ENCODE measurements at places on chromosomes 5 and 9. TPM values are rescaled to one million over a fixed set of nuclear protein-coding genes. Genes with fewer than 3 reads are reported as not detected.

GRCh38 chr9:82057805-82058204 is 69.2 kb downstream of the SPATA31D1 start:
- H3K27ac ChIP-seq = no peak overlapping the region
- no peaks in the 10 kb centered on the region for H3K4me1 ChIP-seq

- no peak overlapping the region for H3K4me3 ChIP-seq
- H3K27me3 ChIP-seq = no peaks in the 10 kb centered on the region
- peaks cover 94% of the 10 kb centered on the region for H3K4me1 ChIP-seq
- H3K27ac ChIP-seq = peak overlapping the region; percentile 88
These were observed 51.2 kb upstream of the TNFAIP8 start for GRCh38 chr5:119304439-119305211.

DNA sequence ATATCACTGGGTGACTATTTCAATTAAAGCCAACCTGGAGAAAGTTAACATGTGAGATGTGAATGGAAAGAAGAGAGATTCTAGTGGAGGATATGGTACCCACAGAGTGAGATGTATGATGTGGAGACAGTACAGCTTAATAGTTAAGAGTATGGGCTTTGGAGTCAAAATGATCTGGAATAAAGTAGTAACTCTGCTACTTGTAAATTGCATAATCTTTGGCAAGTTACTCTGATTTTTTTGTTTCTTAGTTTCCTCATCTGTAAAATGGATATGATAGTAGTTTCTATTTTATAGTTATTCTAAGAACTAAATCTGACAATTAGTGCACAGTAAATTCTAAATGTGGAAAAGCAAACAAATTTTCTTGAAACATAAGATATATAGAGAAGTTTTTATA is 79.2 kb downstream of the ISOC1 start:
- H3K27ac ChIP-seq = no peak overlapping the region
- DNase-seq = no peak
- no peaks in the 10 kb centered on the region for H3K4me1 ChIP-seq
- H3K36me3 ChIP-seq = no peaks in the 10 kb centered on the region
- H3K27me3 ChIP-seq = no peaks in the 10 kb centered on the region

DNA sequence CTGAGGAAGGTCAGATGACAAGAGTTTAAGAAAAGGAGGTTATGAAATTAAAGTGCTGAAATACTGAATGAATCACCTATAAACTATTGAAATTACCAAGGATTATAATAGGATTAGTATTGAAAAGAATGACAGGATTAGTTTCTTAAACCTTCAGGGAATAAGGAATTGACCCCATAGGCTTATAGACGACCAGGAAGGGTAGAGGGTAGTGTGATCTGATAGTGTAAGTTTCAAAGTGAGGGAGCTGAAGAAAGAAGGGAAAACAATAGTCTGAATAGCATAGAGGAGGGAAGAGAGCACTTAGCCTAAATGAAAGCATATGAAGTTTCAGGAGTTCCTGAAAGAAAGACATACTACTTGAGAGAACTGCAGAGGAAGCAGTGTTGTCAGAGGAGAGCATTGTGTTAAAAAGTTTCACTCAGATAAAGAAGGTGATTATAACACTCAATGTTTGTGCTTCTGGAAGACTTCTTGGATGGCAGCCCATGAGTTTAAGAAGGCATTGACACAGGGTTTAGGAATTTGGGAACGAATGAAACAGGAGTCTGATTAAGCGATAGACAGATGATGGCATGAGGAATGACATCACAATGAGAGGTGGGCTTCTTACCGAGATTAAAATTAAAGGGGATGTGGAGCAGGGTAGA is 557.9 kb upstream of the GRAMD2B start:
- H3K27ac ChIP-seq = no peak overlapping the region
- DNase-seq = no peak
- H3K27me3 ChIP-seq = no peaks in the 10 kb centered on the region
- H3K4me3 ChIP-seq = no peak overlapping the region
- H3K4me1 ChIP-seq = no peaks in the 10 kb centered on the region

DNA sequence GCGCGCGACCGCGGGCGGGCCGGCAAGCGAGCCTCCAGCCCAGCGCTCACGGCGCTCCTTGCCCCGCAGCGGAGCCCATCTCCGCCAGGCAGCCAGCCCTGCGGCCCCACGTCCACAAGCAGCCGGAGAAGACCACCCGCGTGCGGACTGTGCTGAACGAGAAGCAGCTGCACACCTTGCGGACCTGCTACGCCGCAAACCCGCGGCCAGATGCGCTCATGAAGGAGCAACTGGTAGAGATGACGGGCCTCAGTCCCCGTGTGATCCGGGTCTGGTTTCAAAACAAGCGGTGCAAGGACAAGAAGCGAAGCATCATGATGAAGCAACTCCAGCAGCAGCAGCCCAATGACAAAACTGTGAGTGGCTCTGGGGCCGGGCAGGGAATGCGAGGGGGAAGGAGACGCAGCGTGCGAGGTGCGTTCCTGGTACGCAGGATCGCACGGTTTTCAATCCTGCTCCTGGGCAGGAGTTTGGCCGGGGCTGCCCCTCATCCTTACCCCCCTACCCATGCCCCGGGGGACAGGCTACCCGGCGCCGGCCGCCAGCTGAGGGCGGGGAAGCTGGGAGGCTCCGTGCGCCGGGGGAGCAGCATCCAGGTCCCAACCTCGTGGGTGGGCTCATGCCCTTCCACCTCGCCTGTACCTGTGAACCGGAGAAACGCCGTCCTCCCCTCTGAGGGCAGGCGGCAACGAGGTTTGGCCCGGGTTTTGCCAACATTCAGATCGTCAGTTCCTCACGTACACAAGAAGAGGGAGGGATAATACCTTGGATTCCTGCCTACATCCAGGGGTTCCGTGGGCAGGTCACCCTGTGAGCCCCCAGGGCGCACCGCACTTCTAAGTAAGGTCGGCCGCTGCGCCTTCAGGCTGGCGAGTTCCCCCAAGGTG is 6.6 kb downstream of the ISL1 start:
- peaks cover 66% of the 10 kb centered on the region for H3K27me3 ChIP-seq
- no peaks in the 10 kb centered on the region for H3K4me1 ChIP-seq
- H3K36me3 ChIP-seq = no peaks in the 10 kb centered on the region
- DNase-seq = no peak
- H3K4me3 ChIP-seq = no peak overlapping the region

DNA sequence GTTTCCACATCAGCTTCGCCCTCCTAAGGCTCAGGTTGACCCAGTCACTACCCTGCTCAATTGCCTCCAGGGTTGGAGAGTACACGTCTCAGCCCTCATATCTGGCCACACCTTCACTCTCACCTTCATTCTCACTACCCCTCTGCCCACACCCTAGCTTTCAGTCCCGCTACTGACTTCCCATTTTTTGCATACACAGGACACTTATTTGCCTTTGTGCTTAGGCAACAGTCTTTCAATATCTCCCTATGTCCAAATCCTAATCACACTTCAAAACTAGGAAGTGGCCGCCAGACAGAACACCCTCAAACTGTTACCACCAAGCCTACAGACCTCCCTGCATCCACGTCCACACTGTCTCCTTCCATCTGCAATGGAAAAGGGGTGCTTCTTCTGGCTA is 10.9 kb downstream of the MCTP1 start:
- no peak overlapping the region for H3K4me3 ChIP-seq
- peaks cover 15% of the 10 kb centered on the region for H3K27me3 ChIP-seq
- no peaks in the 10 kb centered on the region for H3K36me3 ChIP-seq
- H3K4me1 ChIP-seq = no peaks in the 10 kb centered on the region
- DNase-seq = no peak

GRCh38 chr5:40499007-40499406 is 180.7 kb upstream of the PTGER4 start:
- H3K27me3 ChIP-seq = no peaks in the 10 kb centered on the region
- H3K36me3 ChIP-seq = peaks cover 4% of the 10 kb centered on the region
- H3K4me1 ChIP-seq = peaks cover 23% of the 10 kb centered on the region
- no peak overlapping the region for H3K4me3 ChIP-seq
- DNase-seq = no peak

DNA sequence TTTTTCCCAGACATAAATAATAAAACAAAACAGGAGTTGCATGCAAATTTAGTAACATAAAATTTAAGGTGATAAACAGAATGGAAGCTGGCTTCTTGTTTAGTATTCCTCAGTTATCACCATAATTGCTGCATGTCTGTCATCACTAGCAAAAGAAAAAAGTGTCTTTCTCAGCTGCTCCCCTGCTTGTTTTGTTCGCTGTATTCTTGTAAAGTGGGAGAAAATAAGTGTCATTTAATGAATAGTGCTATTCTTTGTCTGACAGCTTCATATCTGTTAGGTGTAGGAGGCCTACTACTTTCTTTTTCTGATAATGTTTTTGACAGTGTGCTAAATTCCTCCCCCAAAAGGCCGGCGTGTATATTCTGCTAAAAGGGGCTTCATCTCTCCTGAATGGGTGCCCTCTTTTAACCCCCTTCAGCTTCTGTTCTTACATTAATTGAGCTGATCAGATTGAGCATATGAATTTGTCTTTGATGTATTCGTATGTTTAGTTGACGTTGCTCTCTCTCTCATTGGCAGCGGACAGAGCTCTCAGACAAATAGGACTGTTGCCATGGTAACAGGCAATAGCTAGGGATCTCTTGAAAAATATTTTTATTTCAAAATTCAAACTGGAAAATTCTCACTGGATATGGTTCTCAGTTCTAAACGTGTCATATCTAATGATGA is 303.8 kb downstream of the KIAA0825 start:
- no peak overlapping the region for H3K4me3 ChIP-seq
- H3K36me3 ChIP-seq = no peaks in the 10 kb centered on the region
- no peak for DNase-seq
- H3K27me3 ChIP-seq = no peaks in the 10 kb centered on the region

GRCh38 chr9:116494815-116495634 is 192.1 kb upstream of the TRIM32 start:
- H3K27ac ChIP-seq = no peak overlapping the region
- no peaks in the 10 kb centered on the region for H3K36me3 ChIP-seq
- peak; percentile 61 for DNase-seq
- H3K27me3 ChIP-seq = no peaks in the 10 kb centered on the region
- no peaks in the 10 kb centered on the region for H3K4me1 ChIP-seq
- H3K4me3 ChIP-seq = no peak overlapping the region

DNA sequence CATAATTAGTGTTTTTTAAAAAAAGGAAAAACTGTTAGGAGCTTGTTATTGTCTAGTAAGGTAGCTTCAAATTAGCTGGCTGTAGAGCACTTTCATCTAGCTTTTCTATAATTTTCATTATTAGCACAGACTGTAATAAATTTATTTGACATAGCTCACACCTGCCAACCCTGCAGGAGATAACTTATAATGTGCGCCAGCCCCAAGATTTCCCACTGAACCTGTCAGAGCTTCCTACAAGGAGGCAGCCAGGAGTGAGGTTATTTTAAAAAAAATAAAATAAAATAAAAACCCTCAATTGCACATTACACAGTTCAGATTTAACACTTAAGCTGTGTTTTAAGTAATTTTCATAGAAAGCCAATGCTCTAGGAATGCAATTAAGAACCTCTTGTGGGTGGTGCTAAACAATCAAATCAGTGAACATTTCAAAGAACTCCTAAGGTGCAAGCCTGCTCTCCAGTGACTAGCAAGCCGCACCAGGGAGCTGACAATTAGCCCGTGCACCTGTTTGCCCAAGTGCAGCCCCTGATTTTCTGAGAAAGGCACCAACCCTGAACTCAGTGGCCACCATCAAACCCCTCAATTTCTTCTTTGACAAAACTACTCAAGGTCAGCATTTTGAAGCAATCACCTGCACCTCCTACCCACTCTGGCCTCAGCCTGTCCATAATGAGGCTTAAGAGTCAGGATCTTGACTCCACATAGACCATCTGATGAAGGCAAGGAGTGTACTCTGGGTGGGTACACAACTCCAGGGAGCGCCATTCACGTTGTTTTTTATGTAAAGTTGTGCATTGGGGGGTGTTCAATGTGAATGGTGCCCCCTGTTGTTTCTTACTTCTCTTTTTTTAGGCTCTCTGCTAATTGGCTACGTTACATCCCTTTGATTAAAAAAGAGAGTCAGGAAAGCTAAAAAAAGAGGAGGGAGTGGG is 385.3 kb upstream of the WWC1 start:
- H3K27me3 ChIP-seq = no peaks in the 10 kb centered on the region
- no peak for DNase-seq
- H3K27ac ChIP-seq = no peak overlapping the region
- H3K4me1 ChIP-seq = no peaks in the 10 kb centered on the region

GRCh38 chr9:72539824-72540347 is 18.5 kb downstream of the TMC1 start:
- DNase-seq = no peak
- no peak overlapping the region for H3K4me3 ChIP-seq
- peaks cover 25% of the 10 kb centered on the region for H3K4me1 ChIP-seq
- H3K36me3 ChIP-seq = no peaks in the 10 kb centered on the region
- H3K27me3 ChIP-seq = no peaks in the 10 kb centered on the region

DNA sequence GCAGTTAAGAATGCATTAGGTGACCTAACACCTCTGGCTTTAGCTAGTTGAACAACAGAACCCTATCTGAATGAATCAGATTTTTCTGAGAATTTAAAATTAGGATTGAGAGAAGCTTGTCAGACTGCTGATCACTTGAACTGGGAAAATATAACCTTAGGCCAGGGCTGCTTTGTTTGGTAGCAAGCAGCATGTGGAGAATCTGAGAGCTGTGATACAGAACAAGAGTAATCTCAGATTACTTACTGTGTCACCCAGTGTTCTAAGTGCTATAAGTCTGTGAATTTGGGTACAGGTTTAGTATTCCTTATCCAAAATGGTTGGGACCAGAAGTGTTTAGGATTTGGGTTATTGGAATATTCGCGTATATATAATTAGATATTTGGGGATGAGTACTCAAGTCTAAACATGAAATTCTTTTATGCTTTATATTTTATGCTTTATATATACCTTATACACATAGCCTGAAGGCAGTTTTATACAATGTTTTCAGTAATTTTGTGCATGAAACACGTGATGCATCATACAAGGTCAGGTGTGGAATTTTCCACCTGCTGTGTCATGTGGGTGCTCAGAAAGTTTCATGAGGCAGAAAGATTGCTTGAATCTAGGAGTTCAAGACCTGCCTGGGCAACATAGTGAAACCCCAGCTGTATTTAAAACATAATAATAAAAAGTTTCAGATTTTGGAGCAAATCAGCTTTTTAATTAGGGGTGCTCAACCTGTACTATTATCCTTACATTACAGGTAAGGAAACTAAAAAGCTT is 8.3 kb upstream of the CHD1 start:
- peaks cover 4% of the 10 kb centered on the region for H3K36me3 ChIP-seq
- peak; percentile 48 for DNase-seq
- H3K4me1 ChIP-seq = peaks cover 71% of the 10 kb centered on the region
- no peaks in the 10 kb centered on the region for H3K27me3 ChIP-seq
- H3K4me3 ChIP-seq = no peak overlapping the region
- H3K27ac ChIP-seq = peak overlapping the region; percentile 27

- H3K4me1 ChIP-seq = peaks cover 5% of the 10 kb centered on the region
- H3K36me3 ChIP-seq = peaks cover 6% of the 10 kb centered on the region
- H3K27me3 ChIP-seq = no peaks in the 10 kb centered on the region
- no peak overlapping the region for H3K27ac ChIP-seq
- DNase-seq = peak; percentile 20
- no peak overlapping the region for H3K4me3 ChIP-seq
These were observed 26.1 kb upstream of the CKMT2 start for GRCh38 chr5:81207009-81207408.

GRCh38 chr9:127166651-127167524 is 44.5 kb upstream of the ANGPTL2 start:
- DNase-seq = no peak
- no peaks in the 10 kb centered on the region for H3K27me3 ChIP-seq
- H3K36me3 ChIP-seq = no peaks in the 10 kb centered on the region

- H3K4me1 ChIP-seq = no peaks in the 10 kb centered on the region
- no peak for DNase-seq
- no peaks in the 10 kb centered on the region for H3K36me3 ChIP-seq
- H3K4me3 ChIP-seq = no peak overlapping the region
- no peak overlapping the region for H3K27ac ChIP-seq
- no peaks in the 10 kb centered on the region for H3K27me3 ChIP-seq
These were observed 211.0 kb downstream of the OSTF1 start for GRCh38 chr9:75299324-75299723.

The JAKMIP2 gene
- 2.6 TPM for total RNA-seq

The NUDT12 gene
- total RNA-seq = 2.7 TPM

The SLC25A46 gene
- 35.2 TPM for total RNA-seq

The LAMC3 gene
- total RNA-seq = 0.09 TPM
